Bronchial epithelial cell (primary cell): ENCODE measurements at places on chromosomes 4 and X.
A peak's percentile ranks its signal among the peaks of the same experiment; 100 is the strongest.

GRCh38 chr4:113674251-113674650 is 87.3 kb downstream of the CAMK2D start:
- DNase-seq, result no peak

- no peak for DNase-seq
These were observed 190.6 kb upstream of the PCDH18 start for GRCh38 chr4:137722910-137723309.

- no peak for DNase-seq
These were observed 75.9 kb downstream of the COQ2 start for GRCh38 chr4:83208371-83209365.

DNA sequence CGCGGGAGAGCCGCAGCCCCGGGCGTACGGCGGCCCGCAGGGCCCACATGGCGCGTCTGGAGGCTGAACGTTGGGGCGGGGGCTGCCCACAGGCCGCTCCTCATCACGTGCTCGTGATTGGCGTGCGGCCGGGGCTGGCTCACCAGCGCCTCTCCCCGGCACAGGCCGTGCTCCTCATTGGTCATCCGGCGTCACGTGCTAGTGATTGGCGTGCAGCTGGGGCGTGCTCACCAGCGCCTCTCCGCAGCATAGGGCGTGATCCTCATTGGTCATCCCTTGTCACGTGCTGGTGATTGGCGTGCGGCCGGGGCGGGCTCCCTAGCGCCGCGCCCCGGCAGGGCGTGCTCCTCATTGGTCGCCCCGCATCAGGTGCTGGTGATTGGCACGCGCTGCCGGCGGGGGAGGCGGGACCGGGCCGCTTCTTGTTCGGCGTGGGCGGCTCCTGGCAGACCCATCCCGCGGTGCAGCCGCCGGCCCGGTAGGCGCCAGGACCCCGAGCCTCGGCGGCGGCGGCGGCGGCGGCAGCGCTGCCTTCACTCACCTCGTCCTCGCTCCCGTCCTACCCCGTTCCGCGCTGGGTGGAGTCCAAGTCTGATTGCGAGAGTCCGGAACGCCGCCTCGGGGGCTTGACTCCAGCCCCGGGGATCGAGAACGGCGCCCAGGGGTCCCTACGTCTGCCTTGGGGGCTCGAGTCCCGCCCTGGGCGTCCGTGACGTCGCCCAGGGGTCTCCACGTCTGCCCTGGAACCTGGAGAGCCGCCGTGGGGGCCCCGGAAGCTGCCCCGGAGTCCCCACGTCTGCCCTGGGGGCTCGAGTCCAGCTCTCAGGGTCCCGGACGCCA is at the start of gene GTPBP6:
Gene GTPBP6, minus strand, starts transcription at position 58 of the 840 bp plus-strand sequence. Its CDS starts 9 bp downstream, at position 49.
- DNase-seq, result peak; percentile 97

DNA sequence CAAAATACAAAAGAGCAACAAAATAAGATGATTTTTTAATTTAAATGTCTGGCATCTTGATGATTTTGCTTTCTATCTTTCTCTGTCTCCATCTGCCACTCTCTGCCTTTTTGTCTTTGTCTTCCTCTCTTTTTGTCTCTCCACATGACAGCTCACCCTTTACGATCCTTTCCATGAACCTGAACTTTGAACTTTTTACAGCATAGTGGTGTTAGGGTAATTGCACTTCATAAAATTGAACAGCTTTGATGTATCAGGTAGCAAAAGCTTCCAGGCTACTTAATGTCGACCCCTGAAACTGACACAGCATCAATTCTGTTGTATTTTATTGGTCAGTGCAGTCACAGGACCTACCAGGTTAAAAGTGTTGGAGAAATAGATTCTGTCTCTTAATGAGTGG is 1517.0 kb downstream of the ADGRL3 start:
- no peak for DNase-seq

DNA sequence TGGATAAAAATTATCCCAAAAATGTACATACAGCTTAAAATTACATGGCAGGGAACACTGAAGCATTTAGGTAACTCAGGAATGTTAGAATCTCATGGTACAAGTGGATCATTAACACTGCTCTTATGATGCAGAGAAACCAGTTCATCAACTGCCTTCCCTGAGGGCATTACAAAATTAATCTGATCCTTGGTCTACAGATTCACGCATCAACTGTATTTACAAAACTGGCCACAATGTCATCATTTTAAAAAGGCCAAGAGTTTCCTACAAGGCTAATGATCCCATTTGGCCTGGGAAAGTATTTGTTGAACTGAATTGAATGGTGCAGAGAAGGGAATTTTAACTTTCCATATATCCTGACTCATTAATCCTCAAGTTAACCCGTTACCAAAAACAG is 84.6 kb downstream of the TSPAN5 start:
- DNase-seq, result peak; percentile 79

GRCh38 chr4:138030375-138030774 is 211.8 kb downstream of the SLC7A11 start:
- no peak for DNase-seq

DNA sequence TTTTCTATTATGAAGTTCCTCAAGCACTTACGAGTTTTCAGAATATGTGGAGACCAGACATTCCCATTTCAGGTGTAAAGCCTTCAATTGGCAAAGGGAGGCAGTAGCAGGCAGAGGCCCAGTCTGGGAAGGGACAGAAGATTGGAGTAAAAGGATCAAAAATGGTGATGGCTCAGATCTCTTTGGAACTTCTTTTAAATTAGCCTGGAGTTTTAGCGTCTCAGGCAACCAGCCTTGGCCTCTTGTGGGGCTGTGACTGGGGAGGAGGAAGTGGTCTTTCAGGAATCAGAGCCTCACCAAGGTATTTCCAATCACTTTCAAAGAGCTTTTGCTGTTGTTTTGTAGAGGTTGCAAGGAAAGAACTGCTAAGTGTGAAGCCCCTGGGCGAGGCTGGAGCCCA is 239.1 kb downstream of the FRAS1 start:
- DNase-seq, result no peak

GRCh38 chr4:68316193-68316969 is 33.5 kb downstream of the YTHDC1 start:
- DNase-seq, result no peak

DNA sequence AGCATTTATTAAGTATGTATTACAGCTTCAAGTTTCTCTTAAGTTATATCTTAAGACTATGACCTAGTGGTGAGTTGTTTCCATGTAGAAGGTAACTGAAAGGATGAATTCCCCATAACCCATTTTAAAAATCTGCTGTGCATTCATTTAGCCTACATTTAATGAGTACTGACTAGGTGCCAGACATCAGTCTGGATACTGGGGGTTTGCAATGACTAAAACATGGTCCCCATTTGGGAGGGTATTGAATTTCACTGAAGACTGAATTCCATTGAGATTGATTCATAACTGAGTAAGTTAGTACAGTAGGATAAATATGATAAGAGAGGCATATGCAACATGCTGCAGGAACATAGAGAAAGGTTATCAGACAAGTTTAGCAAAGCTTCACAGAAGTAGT is 241.5 kb downstream of the FRAS1 start:
- DNase-seq, result peak; percentile 77

- DNase-seq, result no peak
These were observed 558.1 kb downstream of the IL1RAPL1 start for GRCh38 chrX:29145316-29145715.

- no peak for DNase-seq
These were observed 1597.9 kb downstream of the RPA4 start for GRCh38 chrX:98481636-98482035.

DNA sequence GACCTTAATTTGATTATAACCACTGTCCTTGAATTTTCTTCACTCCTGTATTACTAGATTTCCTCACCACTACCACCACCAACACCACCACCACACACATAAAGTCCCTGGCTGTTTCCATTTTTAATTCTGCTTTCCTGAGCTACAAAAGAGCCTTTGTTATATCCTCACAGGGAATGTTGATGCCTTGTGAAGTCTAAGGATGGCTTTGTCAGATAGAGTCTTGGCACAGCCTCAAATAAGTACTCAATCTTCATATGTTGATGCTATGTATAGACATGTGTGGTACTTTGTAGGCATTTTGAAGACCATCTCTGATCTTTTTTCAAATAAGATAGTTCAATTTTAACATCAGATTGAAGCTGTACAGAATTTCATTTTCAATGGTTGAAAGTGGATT is 1016.7 kb upstream of the LCORL start:
- DNase-seq, result no peak

- peak; percentile 8 for DNase-seq
These were observed 11.3 kb upstream of the RBMXL3 start for GRCh38 chrX:115177932-115178331.

GRCh38 chr4:106583108-106583507 is 214.5 kb upstream of the GIMD1 start:
- no peak for DNase-seq

GRCh38 chr4:6115342-6115741 is 85.0 kb downstream of the JAKMIP1 start:
- DNase-seq, result no peak

DNA sequence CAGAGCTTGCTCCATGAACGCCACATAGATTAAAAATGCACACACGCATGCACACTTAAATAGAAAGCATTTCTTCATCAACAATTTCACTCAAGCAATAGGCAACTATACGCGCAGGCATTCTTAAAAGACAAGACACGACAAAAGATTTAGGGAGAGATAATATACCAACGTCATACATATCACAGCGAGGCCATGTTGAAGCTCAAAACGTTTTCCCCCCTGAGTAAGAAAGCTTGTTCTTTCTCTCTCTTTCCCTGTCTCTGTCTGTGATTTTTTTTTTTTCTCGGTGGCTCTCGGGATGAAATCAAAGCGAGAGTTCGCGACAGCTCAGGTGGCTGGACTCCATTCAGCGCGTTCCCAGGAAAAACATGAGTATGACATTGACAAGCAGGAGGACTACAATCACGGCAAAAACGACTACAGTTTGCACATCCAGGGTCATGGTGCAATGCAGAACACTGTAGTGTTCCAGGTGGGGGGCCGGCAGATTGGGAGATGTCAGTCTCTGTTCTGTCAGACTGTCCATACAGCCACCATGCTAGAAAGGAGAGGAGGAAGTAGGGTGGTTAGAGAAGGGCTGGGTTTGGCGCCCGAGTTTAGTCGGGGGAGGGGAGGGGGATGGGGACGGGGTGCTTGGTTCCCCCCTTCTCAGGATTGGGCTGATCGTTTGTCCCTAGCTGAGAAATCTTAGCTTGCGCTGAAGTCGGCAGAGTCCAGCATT is 30.7 kb downstream of the ARHGEF9 start:
- peak; percentile 5 for DNase-seq

GRCh38 chrX:68660746-68661145 is 13.3 kb downstream of the STARD8 start:
- DNase-seq, result no peak

- DNase-seq, result no peak
These were observed 162.5 kb upstream of the BCOR start for GRCh38 chrX:40260146-40260747.

DNA sequence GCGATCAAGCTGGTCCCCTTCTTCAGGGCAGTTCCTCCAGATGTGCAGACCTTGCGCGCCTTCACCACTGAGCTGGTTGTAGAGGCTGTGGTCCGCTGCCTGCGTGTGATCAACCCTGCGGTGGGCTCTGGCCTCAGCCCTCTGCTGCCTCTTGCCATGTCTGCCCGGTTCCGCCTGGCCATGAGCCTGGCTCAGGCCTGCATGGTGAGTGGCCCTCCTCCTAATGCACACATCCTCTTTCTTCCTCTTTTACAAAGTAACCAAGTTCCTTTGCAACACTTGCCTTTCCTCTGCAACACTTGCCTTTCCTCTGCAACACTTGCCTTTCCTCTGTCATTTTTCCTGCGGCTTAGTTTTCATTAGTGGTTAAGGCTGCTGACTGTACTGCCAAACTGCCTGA is 1.8 kb downstream of the CCDC22 start:
- no peak for DNase-seq

DNA sequence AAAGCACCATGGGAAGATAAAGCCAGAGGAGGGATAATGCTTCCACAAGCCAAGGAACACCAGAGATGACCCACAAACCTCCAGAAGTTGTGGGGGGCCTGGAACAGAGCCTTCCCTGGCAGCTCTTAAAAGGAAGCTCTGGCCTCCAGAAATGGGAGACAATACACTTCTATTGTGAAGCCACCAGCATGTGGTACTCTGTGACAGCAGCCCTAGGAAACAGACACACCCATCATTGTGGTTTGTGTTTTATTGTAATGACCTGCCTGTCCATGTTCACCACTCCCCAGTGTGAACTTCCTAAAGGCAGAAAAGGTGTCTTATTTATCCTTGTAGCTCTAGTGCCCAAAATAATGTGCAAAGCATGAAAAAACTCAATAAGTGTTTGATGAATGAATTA is 264.1 kb upstream of the GATB start:
- DNase-seq, result no peak

DNA sequence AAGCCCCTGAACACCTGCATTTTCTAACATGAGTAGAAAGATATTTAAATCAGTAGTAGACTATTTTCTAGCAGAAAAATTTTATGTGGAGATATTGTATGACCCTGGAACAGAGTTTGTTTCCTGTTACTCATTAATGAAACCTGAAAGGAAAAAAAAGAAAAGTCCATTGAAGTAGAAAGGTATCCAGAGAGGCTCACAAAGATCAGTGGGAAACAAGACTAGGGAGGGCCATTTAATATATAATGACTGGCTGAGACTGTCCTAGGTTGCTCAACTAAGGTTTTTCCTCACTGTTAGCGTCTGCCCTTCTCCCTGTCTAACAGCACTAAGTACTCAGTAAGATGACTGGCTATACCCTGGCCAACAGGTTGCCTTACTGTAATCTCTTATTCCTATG is 788.6 kb downstream of the GLUD2 start:
- no peak for DNase-seq

- no peak for DNase-seq
These were observed 66.4 kb downstream of the CDKL5 start for GRCh38 chrX:18491587-18492340.

- DNase-seq, result no peak
These were observed 41.0 kb downstream of the CEP135 start for GRCh38 chr4:55989766-55990165.
